ENCODE measurements at places on chromosomes 3 and 15.
A peak's percentile ranks its signal among the peaks of the same experiment; 100 is the strongest.

DNA sequence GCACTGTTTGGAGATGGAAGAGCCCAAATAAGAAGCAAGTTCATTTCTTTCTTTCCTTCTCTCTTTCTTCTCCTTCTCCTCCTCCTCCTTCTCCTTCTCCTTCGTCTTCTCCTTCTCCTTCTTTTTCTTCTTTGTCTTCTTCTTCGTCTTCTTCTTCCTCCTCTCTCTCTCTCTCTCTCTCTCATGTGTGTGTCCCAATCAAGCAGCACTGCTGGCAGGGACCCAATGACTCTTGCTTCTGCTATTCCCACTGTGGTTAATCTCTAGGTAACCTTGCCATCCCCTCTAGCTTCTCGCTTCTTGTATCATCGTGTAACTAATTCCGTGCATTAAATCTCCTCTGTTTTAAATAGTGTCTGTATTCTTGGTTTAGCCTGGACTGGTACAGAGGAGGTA lies 26.1 kb upstream of the ZNF280D start:
- DNase-seq = no peak

- no peak for DNase-seq
Measured at GRCh38 chr3:151356794-151357462, 27.6 kb upstream of the P2RY13 start.

- no peak for DNase-seq
Measured at GRCh38 chr3:90091549-90091948, 984.1 kb downstream of the EPHA3 start.

DNA sequence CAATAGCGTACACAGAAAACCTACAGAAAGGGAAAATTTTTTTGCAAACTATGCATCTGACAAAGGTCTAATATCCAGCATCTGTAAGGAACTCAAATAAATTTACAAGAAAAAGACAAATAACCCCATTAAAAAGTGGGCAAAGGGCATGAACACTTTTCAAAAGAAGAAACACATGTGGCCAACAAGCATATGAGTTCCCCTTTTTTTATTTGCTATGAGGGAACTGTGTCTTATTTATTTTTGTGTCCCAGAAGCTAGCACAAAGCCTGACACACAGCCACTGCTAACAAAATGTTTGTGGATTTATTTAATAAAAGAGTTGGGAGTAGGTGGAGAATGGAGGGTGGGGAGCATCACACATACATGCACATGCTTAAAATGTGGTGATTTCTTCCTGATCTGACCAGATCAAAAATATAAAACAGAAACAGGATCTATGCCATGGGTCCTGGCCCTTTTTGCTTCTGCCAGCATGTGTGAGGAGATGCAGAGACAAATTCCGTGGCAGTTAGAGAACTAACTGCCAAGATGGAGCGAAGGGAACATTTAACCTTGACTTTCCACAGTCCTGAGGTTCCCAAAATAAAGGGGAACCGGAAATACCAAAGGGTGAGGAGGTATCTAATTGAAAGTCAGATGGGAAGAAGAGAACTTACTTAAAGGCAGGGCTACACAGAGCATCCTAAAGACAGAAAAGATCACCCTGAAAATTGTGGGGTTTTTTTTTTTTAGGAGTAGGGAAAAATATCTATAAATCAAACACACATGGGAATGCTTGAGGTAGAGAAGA lies at the start of gene TMEM202:
Gene TMEM202 (plus strand): TSS at position 510 of the 793 bp plus-strand sequence. CDS start 22 bp downstream, at position 532.
- DNase-seq = no peak

DNA sequence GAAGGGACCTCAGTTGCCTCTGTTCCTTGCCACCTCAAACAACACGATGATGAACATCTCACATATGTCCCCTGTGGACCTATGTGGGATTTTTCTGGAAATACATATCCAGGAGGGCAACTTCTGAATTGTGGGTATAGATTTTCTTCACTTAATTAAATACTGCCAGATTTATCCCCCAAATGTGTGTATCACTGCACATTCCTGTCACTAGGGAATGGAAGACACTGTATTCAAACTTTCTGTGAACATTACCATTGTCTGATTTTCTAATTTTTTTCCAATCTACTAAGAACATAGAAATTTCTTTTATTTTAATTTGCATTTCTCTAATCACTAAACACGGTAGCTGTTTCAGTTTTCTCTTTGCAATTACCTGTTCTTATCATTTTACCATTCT lies 102.0 kb upstream of the MRPS22 start:
- no peak for DNase-seq

GRCh38 chr15:33451385-33451784 lies 140.6 kb downstream of the RYR3 start:
- DNase-seq = no peak

GRCh38 chr3:71132995-71133730 lies 450.4 kb downstream of the FOXP1 start:
- DNase-seq = no peak

DNA sequence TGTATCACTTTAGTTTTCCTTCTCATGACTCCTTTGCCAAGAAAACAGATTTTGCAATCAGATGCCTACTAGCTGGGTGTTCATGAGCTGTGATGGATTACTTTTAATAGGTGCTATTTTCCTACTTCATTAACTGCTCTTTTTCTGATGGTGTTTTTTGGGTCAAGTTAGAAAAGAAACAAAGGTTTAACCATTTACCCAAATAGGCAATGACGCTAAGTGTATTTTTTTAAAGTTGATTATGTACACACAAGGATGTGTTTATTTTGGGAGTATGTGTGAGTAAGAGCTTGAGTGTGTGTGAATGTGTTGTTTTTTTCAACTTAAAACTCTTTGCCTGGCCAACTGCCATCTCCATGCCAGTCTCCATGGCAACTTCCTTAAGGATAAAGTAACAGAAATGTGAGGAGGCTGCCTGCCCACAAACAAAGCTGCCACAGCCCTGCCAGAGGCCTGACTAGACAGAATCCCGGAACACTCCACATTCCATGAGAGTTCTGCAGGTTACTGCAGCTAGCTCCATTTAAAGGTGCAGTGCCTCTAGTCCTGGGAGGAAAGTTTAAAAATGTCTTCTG lies 215.6 kb upstream of the RBMS3 start:
- no peak for DNase-seq

DNA sequence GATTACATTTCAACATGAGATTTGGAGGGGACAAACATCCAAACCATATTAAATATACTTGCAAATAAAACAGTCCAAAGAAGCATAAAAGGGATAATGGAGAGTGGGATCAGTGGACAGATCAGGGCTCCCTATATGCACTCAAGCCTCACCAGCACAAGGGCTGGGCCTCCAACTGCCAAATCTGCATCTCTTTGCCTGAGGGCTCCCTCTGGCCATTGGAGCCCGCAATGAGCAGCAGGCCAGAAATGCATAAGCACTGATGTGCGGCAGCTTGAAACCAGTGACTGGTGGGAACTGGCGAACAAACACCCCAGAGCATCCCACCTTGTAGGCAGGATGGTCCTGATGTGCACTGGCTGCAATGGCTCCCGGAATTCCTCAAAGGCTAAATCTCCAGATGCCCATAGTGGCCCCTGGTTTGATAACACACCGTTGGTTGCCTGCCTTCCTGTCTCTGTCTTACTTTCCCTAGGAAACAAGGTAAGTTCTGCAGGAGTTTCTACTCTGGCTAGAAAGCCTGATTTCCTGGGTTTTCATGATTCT lies 55.9 kb upstream of the POMGNT2 start:
- no peak for DNase-seq

- DNase-seq = no peak
Measured at GRCh38 chr15:24862726-24863521, 91.9 kb upstream of the SNRPN start.

- no peak for DNase-seq
Measured at GRCh38 chr3:48243886-48244285, 3.0 kb downstream of the ZNF589 start.

- peak; percentile 28 for DNase-seq
Measured at GRCh38 chr15:47717036-47717612, at the start of gene SEMA6D. SEMA6D (plus strand) TSS chr15:47717505; CDS start chr15:47759799, 42,294 bp downstream.

DNA sequence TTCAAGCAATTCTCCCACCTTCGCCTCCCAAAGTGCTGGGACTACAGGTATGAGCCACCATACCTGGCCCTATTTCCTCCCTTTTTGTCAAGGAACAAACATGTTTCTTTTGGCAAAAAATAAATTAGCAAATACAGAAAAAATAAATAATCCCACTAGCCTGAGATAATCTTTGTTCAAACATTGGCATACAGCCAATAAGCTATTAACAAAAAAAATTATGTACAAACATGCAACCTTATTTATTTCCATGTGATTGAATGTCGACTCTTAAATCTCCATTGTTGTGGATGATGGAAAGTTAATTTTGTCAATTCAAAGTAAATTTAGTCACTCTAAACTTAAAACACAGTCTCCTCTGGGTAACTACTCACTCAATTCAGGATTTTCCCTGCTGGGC lies 18.3 kb upstream of the IL16 start:
- no peak for DNase-seq

GRCh38 chr15:85485956-85486567 lies 105.7 kb downstream of the AKAP13 start:
- peak; percentile 57 for DNase-seq

DNA sequence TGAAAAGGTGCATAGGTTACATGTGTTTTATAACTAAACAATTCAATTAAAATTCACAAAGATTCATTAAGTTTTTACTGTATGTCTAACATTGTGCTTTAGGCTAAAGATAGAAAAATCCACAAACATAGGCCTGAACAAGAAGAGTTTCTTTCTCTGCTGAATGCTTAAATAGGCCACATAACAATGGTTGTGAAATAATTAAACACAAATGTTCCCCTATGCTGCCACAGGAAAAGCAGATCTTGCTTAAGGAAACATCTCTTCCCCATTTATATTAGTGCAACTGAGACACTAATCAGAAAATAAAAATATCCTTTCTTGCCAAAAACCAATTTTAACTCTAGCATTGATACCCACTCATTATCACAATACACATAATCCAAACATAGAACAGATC lies 725.4 kb upstream of the DPPA4 start:
- no peak for DNase-seq

- DNase-seq = no peak
Measured at GRCh38 chr3:100972867-100973266, 20.4 kb downstream of the ABI3BP start.

GRCh38 chr3:2635511-2635910 lies 474.7 kb downstream of the IL5RA start:
- DNase-seq = no peak

DNA sequence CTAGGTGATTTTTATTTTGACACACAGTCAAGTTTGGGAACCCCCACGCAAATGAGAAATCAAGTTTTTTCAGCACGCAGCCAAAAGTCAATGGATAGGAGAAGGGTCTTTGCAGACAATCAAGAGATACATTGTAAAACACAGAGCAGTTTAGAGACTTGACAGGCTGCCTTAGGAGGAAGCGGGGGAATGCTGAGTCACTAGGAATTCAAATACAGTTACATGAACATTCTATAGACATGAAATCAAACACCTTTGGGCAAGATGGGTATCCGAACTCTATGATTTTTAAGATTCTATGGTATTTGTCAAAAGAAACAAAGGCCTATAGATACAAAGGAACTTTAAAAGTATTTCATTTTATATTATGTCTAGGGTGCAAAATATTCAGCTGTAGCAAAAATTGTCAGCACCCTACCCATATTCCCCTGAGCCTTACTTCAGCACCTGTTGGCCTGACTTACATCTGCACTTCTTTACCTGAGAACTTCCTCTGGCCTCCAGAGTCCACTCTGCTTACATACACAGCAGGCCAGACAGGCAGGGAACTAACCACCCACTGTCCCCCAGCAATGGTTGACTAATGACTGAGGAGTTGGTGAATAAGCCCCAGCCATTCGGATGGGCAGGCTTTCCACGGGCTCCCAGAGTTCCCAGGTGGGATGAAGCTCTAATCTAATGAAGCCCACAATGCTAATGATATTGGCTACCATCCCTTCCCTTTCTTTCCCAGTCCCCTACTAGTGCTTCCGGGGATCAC lies 289.3 kb upstream of the RORA start:
- DNase-seq = no peak

DNA sequence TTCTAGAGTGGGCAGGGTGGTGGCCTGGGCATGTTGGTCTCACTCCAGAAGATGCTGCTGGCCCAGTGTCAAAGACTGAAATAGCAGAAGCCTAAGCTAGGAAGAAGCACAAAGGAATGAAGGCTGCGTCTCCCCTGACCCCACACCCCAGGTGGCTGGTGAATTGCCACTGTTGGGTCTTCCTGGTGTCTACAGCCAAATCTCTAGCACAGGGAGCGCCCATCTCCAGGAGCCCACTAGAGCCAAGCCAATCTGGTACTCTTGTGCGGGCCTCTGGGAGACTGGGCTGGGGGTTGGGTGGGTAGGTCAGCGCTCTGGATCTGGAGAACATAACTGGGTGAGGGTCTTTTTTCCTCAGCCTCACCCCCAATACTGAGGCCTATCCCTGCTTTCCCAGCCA lies 894 bp downstream of the TUSC2 start:
- no peak for DNase-seq

- no peak for DNase-seq
Measured at GRCh38 chr3:48464713-48465221, 18.2 kb downstream of the ATRIP start.

- no peak for DNase-seq
Measured at GRCh38 chr3:38129058-38129457, 7.9 kb downstream of the ACAA1 start.

DNA sequence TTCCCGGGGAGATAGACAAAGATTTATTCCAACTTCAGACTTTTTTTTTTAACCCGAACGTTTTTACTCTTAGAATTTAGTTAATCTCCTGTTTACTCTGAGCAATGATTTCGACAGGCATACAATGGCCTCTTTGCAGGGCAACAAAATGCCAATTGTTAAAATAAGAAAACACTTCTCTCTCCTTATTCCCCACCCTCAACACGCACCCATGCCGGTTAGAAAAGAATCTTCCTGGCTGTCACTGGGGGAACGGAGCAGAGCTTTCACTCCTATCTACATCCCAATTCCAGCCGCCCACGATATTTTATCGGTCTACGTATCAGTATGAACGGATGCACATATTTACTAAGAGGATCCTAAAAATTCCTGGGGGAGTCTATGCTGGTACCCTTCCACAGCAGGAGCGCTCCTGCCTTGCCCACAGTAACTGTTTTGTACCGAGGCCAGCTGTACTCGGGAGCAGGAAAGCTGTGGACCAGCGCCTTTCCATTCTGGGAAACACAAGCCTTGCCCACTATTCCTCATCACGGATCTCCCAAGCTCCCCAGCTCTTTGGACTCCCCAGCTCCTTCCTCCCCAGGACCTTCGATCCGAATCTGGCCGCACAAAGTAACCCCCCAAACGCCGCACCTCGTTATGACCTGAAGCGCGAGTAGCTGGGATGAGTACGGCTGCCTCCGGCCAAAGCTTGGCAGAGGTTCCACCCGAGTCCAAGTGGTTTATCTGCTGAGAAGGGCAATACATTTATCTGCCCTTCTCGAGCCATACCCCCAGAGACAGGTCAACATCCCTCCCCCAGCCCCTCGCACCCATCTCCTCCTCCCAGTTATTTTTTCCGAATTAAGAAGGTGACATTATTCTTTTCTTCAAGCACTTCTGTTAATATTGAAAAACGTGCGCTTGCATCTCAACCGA lies 2.2 kb upstream of the FOXB1 start:
- no peak for DNase-seq

- no peak for DNase-seq
Measured at GRCh38 chr3:176697284-176697889, 499.9 kb downstream of the TBL1XR1 start.

Data from cerebellum (tissue), 4 donors.